ENCODE measurements at places on chromosomes 3 and 15. TPM values are rescaled to one million over a fixed set of nuclear protein-coding genes. Genes with fewer than 3 reads are reported as not detected.

PYGO1 gene
- total RNA-seq = 44.0 TPM

GRCh38 chr3:106457281-106458180 is 588.7 kb upstream of the CBLB start:
- peak; percentile 14 for DNase-seq

ALS2CL gene
- total RNA-seq = 3.9 TPM

DNA sequence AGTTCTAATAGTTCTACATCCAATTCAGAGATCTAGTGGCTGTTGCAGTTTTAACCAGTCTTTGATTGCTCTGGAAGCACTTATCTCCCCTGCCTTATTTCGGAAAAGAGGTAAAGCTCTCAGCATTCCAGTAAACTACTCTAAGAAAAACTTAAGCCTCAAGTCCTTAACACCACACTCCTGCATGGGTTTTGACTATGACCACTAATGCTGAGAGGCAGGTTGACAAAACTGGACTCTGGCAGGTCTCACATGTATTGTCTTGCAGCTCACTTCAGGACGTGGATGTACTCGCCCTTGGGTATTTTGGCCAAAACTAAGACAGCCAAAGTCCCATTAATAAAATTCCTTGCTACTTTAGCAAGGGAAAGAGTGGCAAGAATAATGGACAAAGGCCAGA is 405.9 kb upstream of the GRM7 start:
- no peak for DNase-seq

DNA sequence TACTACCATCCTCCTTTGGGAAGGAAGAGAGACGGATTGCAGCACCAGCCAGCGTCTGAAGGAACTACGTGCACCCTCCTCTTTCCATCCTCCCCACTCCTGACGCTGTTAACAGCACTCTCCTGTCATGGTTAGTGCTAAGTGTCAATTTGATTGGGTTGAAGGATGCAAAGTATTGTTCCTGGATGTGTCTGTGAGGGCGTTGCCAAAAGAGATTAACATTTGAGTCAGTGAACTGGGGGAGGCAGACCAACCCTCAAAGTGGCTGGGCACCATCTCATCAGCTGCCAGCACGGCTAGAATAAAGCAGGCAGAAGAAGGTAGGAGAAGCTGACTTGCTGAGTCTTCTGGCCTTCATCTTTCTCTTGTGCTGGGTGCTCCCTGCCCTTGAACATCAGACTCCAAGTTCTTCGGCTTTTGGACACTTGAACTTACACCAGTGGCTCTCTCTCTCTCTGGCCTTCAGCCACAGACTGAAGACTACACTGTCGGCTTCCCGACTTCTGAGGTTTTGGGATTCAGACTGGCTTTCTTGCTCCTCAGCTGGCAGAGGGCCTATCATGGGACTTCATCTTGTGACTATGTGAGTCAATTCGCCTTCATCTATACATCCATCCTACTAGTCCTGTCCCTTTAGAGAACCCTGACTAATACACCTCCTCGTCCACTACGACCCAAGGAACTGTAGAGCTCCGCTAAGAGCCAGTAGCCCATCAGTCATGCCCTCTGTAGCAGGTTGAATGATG is 128.2 kb upstream of the HES1 start:
- DNase-seq = no peak

GRCh38 chr3:67522081-67522480 is 132.3 kb downstream of the SUCLG2 start:
- DNase-seq = no peak

GRCh38 chr3:194323785-194324735 is 27.1 kb downstream of the CPN2 start:
- DNase-seq = no peak

CRTAP gene
- 18.2 TPM for total RNA-seq

DNA sequence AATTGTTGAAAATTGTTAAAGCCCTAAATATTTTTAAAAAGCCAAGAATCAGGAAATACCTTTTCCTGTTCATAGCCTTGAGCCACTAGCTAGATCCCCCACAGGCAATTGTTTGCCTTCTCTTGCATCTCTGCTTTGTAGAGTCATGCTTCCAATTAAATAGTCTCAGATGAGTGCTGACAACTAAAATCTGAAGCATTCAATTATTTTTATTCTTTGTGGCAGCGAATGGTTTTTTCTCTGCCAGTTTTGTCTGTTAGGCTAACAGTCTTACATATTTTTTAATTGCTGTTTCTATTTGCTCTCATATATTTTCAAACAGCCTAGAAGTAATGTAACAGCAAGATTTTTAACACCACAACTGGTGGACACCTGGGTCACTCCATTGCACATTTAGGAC is 277.1 kb upstream of the GBE1 start:
- DNase-seq = no peak

GRCh38 chr3:123576122-123576521 is 8.7 kb downstream of the HACD2 start:
- DNase-seq = no peak

GRCh38 chr15:33678602-33679001 is 289.7 kb upstream of the CHRM5 start:
- no peak for DNase-seq

- no peak for DNase-seq
These were observed 98.6 kb upstream of the LPP start for GRCh38 chr3:188055388-188055787.

DNA sequence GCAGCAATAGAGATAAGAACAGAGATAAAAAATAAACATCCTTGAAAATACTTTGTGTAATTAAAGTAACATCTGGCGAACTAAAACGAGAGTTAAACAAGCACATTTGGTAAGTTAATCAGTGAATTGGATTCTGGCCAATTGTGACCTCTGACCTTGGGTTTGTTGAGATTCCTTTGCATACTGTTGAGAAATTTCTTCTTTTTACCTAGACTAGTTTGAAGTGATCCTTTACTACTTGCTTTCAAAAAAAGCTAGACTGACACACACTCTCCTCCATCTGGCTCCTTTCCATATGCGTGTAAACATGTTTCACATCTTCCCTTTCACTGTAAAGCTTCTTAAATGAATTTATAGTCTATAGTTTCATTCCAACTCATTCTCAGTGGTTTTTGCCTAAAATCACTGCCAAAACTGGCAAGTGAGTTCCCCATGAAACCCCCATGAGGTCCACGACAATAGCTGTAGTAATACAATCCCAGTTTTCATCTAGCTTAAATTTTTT is 17.3 kb upstream of the GBE1 start:
- no peak for DNase-seq

CALML4 gene
- total RNA-seq = 2.2 TPM

DNA sequence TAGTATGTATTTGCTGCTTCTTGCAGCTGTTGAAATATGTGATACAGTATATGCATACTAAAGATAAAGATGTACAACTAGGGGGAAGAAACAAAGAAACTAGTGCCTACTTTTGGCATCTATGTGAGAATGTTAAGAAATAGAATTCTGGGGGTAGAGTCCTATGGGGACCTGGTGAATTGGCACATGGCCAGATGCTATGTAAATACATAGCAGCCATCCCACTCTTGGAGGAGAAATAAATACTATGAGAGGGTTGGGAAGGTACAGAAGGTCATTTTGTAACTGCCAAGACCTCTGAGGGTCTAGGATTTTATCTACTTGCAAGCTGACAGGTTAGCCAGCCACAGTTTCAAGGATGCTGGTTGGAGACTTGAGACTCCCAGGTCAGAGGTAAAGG is 298.3 kb upstream of the TBL1XR1 start:
- no peak for DNase-seq

DNA sequence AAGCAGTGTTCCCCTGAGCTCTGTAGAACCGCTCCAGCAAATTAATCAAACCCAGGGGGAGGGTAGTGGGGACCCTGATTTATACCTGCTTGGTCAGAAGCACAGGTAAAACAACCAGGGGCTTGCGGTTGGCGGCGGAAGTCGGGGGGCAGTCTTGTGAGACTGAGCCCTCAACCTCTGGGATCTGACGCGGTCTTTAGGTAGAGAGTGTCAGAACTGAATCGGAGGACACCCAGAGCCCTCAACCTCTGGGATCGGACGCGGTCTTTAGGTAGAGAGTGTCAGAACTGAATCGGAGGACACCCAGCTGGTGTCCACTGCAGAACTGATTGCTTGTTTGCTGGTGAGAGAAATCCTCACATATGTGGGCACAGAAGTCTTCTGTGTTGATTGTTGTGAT is 12.9 kb upstream of the PAQR5 start:
- no peak for DNase-seq

DNA sequence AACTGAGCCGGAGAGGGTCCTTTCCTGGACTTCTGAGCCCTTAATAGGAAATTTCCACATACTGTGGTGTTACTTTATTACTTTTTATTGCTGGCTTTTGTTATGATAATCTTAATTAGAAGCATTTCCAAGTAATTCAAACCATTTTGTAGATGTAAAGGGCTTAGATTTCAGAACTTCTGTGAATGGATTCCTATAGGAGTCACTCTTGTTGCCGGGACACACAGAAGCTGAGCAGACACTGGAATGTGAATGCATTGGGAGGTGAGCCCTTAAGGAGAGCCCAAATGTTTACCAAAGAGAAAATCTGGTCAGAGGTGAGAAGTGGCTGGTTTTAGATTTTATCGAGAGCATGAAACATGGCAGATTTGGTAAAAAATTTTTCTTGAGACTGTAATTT is 87.4 kb downstream of the FNDC3B start:
- DNase-seq = no peak

DNA sequence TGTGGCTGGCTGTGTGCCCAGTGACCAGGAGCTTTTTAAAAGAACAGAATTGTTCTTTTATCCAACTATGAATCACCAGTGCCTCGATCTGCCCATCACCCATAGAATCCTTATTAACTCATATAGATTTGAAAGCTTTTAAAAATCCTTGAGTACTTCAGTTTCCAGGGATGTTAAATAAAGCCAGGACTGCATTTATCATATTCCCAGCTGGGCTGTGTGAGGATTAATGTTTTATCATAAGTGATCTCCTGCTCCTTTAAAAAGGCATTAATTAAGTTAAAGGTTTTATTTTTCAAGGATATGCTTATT is 234.0 kb downstream of the MYRIP start:
- peak; percentile 12 for DNase-seq

- DNase-seq = no peak
These were observed 74.0 kb downstream of the OXNAD1 start for GRCh38 chr3:16338999-16339398.

PARP14 gene
- 11.2 TPM for total RNA-seq

DNA sequence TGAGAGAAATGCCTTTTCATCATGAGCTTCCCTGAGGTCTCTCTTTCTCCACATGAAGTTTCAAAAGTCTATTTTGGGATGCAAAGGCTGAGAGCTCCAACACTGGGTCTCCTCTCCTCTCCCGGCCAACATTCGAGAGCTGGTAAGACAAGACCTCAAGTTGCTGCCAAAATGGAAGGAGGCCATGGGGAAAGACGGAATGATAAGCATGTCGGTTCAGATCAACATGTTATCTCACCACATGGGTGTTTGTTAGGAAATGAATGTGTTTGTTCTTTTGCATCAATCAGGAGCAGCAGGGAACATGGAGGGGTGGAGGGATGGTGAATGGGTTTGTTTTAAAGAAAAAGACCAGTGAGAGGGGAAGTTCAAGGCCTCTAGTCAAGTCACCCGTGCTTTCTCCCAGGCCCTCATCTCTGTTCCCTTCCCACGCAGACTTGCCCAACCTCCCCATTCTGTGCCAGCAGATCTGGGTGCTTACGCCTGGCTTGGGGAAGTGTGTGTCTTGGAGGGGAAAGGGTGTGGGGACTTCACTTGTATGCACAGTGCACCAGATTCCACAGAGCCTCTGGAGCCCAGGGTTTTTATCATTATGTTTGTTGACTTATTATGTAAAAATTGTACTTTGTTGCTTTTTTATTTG is 23.5 kb upstream of the ATP10A start:
- DNase-seq = no peak

DNA sequence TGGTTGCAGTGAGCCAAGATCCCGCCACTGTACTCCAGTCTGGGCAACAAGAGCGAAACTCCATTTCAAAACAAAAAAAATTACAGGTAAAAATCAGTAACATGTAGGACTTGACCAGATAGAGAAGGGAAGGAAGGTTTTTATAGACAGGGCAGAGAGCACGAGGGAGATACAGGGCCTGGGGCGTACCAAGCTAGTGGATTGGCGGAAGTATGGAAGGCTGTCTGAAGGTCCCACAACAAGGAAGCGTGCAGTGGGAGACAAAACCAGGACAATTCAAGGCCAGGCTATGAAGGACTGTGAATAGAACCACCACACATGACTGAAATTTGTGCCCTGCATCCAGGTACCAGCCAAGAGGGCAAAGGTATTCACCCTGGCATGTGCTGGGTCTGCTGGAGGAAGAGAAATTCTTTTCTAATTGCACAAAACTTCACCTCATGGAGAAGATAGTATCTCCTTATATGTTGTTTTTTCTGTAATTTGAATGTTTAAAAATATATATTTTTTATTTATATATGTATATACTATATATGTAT is 33.0 kb upstream of the BCL2A1 start:
- no peak for DNase-seq

TSC22D2 gene
- 22.0 TPM for total RNA-seq

GRCh38 chr3:118946449-118946848 is 88.2 kb downstream of the IGSF11 start:
- no peak for DNase-seq

GHSR gene
- not detected for total RNA-seq

FRMD4B gene
- 54.6 TPM for total RNA-seq

- DNase-seq = no peak
These were observed 151.7 kb upstream of the TBL1XR1 start for GRCh38 chr3:177348974-177349373.

- DNase-seq = no peak
These were observed 76.3 kb upstream of the SLCO2A1 start for GRCh38 chr3:134105876-134106556.

CFAP20DC gene
- total RNA-seq = 4.4 TPM

CELSR3 gene
- total RNA-seq = 34.5 TPM

DGKG gene
- 3.0 TPM for total RNA-seq

DNA sequence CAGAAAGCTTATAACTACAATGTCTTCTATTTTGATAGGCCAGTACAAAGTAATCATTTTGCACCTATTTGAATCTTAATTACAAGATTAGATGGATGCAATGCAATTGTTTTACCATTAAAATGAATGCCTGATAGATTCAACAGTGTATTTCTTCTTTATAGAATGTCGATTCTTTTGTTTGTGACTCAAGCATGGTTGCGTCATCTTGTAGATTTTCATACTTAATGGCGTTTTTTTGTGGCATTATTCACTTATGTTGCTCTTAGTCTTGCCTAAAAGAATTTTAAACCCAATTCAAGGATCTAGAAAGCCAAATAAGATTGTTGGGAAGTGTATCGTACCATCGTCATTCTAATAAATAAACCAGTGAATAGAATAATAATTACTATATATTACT is 21.4 kb downstream of the ZBTB38 start:
- DNase-seq = no peak

DNA sequence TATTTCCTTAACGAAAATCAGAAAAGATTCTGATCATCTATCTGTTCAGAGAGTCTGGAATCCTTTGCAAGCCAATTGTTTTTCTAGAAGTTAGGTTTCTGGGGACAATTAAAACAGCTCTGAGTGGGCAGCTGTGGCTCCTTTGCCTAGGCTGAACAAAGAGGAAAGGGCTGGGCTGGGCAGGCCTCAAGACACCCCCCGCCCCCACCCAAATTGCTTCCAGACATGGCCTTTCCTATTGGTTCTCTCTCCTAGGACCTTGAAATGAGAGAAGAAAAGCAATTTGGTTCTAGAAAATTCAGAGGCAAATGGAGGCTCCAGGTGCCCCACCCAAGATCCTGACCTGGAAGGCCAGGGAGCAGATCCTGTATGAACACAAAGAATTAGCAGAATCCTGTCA is 2.3 kb upstream of the ADPGK start:
- DNase-seq = no peak

- DNase-seq = no peak
These were observed 4.8 kb upstream of the ARHGAP31 start for GRCh38 chr3:119289404-119289770.
